ENCODE measurements at places on chromosomes 1 and 21.

- no peak for DNase-seq
Measured at GRCh38 chr1:233240371-233240770, 55.2 kb downstream of the PCNX2 start.

GRCh38 chr1:97158691-97159096, 437.1 kb downstream of the PTBP2 start:
- no peak for DNase-seq

DNA sequence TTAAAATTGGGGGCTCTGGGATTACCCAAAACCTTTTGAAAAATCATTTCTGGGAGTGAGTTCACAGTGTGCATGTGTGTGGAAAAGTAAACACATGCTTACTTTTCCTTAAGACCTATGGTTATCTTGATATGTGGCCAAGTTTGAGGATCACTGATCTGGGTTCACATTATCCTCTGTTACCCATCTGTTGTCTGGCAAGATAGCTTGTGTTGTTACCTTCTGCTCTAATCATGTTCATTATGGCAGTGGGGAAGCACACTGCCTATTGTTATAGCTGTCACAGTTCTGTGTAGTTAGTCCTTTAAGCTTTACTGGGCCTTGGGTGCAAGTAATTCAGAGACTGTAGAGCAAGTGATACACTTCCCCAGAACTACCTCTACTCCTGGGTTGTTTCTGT, 5.0 kb downstream of the CTBS start:
- DNase-seq = no peak

- no peak for DNase-seq
Measured at GRCh38 chr1:172902861-172903381, 147.8 kb downstream of the TNFSF18 start.

Data from glutamatergic neuron (in vitro differentiated cells).